Small intestine (tissue), 16 donors: ENCODE measurements at places on chromosomes 4 and X. TPM values are rescaled to one million over a fixed set of nuclear protein-coding genes. Genes with fewer than 3 reads are reported as not detected.

Gene CXCL13
- 1.1 TPM for polyA plus RNA-seq

Gene FATE1
- 0.13 TPM for polyA plus RNA-seq

Gene NUDT10
- 1.5 TPM for polyA plus RNA-seq

Gene GLOD5
- 31.3 TPM for polyA plus RNA-seq
